NCI-H446 (cell line): ENCODE measurements at places on chromosomes 7 and 10.
A peak's percentile ranks its signal among the peaks of the same experiment; 100 is the strongest.

DNA sequence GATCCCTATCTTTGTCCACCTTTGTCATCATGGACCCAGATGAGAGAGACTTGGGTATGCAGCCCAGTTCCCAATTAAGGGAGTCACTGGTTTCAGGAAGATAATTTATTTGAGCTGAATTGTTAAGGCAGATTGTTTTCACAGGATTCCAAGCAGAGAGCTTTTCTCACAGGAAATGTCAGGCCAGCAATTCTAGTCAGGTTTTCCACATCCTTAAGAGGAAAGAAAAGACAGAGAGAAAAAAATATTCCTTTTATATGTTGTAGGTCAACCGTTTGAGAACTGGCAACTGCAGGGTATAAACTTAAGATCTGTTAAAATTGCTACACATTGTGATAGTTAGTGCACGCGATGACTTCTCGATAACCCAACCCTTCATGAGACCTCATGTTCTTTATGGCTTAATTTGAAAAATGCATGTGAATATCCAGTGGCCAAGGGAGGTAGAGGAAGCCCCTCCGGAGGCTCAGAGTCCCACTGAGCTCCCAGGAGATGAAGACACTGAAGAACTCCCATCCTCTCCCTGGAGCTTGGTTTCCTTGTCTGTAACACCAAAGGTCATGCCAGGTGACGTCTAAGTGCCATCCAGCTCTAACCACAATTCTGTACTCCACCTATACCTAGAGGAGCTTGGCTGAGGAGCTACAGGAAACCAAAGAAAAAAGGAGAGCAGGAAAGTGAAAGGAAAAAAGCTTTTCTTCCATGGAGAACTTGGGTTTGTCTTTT, 45.6 kb downstream of the MINDY4 start:
- no peak for DNase-seq

DNA sequence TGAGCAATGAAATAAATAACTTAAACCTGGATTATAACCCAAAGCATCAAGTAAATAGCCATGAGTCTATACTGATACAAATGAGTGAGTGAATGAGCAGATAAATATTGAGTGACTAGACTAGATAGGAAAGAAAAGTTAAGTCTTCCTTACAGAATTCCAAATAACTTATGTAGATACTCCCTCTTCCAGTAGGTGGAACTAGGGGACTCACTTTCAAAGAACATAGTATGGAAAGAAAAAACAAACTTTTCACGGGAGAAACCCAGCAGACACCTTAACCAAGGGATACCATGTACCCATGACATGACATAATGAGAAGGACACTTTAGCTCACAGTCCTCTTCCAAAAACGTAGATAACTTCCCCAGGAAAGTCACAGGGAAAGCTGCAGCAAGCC, 32.2 kb downstream of the CSGALNACT2 start:
- no peak for DNase-seq

- DNase-seq, result no peak
Measured at GRCh38 chr10:22658745-22659410, 55.5 kb downstream of the PIP4K2A start.

DNA sequence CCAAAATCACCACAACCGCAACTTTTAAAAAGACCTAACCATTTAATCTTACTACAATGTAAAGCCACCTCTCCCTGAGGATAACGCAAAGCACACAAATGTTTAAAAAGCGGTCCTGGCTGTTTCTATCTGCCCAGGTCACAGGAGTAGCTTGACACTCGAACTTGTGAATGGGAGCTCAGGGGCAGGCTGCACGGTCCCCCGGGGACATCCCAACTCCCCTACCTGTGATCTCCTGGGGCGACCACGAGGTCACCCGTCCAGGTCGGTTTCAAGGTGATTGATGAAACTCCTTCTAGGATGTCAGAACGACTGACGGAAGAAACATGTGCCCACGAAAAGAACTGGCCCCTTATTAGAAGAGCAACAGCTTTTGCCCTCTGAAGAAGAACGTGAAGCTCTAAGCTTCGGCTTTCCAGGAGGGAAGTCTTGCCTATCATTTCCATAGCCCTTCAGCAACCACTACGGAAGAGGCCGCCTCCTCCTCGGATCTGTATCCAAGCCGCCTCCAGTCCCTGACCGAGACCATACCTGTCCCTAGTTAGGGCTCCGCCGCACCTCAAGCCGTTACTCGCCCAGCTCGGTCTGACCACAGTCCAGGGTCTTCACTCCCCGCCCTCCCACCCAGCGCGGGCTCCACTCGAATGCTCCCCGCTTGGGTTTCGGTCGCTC, 459 bp downstream of the CYCS start:
- no peak for DNase-seq

DNA sequence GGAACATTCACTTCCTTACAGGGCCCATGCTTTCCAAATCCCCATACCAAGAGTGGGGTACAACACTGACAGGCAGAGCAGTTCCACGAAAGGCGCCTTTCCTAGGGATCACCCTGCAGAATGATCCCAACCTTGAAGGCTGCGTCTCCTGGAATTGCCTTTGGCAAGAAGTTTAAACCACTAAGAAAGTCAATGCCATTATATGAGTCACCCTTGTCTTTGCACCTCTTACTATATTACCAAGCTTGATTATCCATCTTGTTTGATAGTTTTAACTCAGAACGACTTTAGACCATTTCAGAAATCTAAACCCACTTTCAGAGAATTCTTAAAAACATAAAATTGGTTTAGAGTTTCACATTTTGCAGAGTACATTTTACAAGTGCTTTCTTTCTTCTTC, 282.1 kb downstream of the ARHGAP12 start:
- no peak for DNase-seq

DNA sequence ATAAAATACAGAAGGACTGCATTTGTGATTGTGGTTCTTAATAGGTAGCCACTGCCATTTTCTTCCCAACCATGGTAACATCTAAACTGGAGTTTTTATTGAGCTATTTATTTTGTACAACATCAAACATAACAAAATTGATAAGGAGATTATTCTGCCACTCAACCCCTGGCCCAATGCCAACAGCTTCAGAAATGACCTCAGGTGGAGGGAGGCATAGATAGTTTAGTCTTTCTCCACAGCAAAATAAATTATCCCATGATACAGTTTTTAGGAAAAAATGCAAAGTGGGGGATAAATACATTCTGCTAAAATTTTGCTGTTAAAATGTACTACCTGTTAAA, 57.6 kb downstream of the LRRTM3 start:
- DNase-seq, result no peak

- DNase-seq, result no peak
Measured at GRCh38 chr10:20004087-20004523, 187.9 kb downstream of the PLXDC2 start.

DNA sequence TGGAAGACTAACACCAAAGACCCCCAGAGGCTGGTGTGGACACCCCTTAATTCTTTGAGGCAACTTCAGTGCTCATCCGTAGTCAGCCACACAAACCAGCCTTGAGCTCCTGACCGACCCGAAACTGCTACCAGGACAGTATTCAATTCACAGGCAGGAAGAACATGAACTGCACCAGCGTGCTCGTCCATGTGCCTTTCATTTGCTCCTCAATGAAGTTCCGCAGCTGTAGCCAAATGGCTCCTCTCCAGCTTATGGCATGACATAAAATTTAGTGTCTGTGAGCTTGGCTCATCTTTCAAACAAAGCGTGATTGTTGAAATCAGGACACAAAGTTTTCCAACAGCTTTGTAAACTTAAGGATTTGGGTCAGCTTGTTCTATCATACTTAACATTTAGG, 144.1 kb upstream of the FAM171A1 start:
- DNase-seq, result no peak

GRCh38 chr10:131925011-131925649, 24.3 kb downstream of the PPP2R2D start:
- DNase-seq, result no peak

DNA sequence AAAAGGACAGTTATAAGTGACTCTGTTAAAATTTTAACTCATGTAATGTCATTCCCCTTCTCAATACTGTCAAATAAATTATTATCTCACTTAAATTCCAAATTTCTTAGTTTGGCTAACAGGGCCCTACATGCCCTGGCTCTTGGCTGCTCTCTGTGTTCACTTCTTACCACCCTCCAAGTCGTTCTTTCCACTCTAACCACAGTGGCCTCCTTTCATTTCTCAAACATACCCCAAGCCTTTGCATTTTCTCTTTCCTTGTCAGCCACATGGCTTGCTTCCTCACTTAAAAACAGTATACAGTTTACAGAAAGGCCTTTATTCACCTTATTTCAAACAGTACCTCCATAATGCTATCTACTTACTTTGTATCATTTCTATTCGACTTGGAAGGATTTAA, 737.1 kb upstream of the ZWINT start:
- DNase-seq, result no peak

DNA sequence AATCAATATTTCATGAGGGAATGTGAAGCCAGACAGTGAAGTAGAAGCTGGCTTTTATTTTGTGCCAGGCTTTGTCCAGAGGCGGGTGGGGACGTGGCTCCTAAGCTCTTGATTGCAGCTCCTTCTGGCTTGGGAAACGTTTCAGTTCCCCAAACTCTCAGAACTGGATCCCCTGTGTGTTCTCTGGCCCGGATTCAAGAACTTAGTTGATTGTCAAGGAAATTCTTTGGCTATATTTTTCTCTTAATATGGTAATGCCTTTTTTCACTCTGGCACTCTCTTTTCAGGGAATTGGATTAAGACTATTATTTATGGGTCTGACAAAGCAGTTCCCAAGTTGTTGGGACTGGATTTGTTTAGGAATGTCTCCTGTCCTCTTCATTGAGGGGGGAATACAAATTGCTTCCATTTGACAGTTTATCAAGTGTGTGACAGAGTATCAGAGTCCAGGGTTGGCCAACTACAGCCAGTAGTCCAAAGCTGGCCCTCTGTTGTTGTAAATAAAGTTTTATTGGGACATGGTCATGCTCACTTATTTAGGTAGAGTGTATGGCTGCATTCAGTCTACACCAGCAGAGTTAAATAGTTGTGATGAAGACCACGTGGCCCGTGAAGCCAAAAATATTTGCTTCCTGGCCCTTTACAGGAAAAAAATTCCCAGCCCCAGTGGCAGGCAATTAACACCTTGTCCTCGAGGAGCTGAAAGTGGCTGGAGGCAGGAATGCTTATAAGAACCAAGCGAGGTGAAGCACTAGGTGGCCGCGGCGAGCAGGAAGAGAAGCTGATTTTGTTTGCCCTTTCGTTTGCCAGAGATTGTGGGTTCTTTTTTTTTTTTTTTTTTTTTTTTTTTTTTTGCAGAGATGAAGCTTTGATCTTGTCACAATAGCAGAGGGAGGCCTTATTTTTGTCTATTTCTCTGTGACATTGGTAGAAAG, 34.3 kb downstream of the HTRA1 start:
- peak; percentile 59 for DNase-seq

DNA sequence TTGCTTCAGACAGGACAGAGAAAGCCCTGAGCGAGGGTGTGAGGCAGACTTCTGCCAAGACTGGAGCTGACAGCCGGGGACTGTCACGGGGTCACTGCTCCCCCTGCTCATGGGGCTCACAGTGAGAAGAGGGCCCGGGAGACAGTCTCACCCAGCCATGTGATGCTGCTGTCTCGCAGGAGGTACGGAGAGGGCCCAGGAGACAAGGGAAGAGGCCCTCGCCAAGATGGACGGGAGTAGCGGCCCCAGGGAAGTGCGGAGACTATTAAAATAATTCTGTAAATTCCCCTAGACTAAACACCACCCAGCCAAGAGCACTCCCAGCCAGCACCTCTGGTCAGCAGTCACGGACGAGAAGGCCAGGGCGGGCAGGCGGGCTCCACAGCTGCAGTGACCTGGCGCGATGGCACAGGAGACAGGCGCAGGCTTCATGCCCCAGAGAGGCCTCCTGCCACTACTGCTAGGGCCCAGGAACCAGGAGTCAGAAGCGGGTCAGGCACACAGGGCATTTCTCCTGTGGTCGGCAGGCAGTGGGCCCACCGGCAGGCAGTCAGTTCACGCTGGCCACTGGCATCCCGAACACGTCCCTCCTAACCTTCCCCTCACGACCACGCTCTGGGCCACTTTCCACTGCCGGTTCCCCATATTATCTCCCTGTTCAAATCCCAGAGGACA, 24.1 kb downstream of the WDR86 start:
- no peak for DNase-seq

- DNase-seq, result no peak
Measured at GRCh38 chr7:157584420-157584819, 247.6 kb downstream of the DNAJB6 start.

DNA sequence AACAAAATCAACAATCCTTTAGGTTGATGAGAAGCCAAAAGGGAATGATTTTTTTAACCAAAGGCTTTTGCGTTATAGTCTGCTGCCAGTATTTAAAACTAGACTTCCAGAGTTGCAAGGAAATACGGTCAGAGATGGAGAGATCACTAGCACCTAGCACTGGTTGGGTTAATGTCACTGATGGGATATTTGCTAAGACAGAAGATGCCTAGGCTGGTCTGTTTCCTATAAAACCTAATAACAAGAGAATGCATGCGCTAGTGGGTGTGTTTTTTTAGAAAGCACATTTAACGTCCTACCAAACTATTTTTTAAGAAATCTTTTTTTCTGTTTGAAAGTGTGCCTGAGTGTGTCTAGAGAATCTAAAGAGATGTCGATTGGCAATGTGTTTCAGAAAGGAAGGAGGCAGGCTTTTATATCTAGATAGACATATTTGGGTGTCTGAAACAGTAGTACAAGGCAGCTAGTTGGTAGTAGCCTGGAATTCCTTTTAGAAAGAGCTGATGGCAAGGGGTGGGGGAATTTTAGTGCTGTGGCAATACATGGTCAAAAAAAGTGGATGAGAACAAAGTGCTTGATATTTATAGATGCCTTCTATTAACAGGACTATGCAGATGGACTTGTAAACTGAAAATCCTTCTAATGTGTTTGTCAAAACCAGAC, 863 bp downstream of the CALD1 start:
- no peak for DNase-seq

DNA sequence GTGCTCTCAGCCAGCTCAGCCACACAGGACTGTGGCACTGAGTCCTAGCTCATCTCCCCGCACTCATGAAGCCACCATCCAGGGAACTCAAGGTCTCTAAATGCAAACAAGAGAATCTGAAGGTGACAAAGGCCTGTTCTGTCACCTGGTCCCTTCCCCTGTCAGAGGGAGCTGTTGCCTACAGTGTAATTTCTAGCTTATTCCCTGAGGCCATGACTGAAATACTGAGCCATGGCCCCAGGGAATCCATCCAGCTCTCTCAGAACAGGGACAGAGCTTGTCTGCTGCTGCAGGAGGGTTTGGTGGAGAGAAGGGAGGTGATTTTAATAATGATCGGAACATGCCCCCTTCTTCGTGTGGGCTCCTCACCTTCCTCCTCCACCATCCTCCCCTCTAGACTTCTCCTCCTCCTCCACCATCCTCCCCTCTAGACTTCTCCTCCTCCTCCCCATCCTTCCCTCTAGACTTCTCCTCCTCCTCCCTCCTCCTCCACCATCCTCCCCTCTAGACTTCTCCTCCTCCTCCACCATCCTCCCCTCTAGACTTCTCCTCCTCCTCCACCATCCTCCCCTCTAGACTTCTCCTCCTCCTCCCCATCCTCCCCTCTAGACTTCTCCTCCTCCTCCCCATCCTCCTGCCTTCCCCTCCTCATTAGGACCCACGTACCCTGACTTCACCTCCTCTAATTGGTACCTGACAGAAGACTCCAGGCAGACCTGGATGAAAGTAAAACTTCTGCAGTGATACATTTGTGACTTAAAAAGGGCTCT, 338.0 kb upstream of the MKI67 start:
- DNase-seq, result no peak

GRCh38 chr7:158917818-158918217, 61.5 kb downstream of the DYNC2I1 start:
- DNase-seq, result no peak
